ENCODE measurements at places on chromosomes 13 and 19. TPM values are rescaled to one million over a fixed set of nuclear protein-coding genes. Genes with fewer than 3 reads are reported as not detected.

GRCh38 chr19:3880471-3881271, at the start of gene ATCAY:
TSS of gene ATCAY (plus strand) at chr19:3880685. CDS start at chr19:3885768, 5,083 bp downstream.
- DNase-seq = no peak

DNA sequence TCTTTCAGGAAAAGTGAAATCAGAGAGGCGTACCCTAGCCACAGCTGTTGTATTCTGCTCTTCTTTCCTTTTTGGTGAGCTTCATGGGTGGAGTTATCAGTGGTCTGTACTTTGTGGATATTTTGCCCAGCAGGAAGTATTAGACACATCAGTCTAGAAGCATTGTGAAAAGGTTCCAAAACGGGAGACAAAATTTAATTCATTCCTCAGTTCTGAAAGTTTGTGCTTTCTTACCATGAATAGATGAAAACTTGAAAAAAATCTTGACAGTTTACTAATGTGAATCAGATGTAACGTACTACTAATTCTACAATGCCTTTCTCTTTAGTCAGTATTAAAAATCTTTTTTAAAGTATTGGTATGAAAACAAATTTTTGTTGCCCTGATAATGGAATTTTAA, 116.8 kb downstream of the DNAJC3 start:
- no peak for DNase-seq

DNA sequence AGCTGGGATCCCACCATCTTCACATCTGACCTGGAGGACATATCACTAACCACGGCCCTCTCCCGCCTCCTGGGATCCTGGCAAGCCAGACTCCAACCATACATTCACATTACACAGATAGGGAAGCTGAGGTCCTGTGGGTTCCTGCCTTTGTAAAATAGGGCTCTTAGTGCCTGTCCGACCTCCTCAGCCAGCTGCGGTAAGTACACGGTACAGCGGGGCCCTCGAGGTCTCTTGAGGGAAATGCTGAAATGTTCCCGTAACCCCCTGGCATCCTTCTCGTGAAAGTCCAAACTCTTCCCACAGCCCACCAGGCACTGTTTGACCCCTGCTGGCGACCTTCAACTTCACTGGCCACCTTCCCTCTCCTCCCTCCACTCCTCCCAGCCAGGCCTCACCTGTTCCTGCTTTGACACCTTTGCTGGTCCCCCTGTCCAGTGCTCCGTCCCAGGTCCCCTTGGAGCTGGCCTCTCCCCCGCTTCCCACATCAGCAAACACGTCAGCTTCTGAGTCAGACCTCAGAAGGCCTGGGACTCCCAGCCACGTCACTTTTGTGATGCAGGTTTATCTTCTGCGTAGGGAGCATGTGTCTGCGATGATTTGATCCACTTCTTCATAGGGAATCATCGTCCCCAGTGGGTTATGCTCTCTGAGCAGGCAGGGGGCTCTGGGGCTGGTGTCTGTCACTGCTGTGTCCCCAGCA, 8.8 kb upstream of the GNG7 start:
- DNase-seq = no peak

DNA sequence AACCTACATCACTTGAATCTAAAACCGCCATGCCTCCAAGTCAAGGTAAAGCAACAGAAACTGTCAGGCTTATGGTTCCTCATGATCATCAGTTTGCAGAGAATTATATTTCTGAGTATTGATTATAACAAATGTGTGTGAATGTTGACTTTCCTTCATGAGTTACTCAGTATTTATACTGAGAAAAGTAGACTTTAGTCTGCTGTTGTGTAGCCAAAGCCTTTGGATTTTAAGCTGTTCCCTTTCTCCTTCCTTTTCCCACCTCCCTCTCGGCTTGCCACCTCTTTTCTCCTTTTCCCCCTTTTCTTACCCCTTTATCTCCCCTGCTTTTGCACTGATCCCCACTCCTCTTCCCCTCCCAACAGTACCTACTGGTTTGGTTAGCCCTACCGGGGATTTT, 20.7 kb upstream of the GPR18 start:
- DNase-seq = no peak

TSC22D1 gene
- polyA plus RNA-seq = 199 TPM

CD79A gene
- 0.51 TPM for polyA plus RNA-seq

GRCh38 chr13:78022164-78022877, 103.7 kb upstream of the EDNRB start:
- no peak for DNase-seq

- DNase-seq = no peak
These were observed 92.0 kb downstream of the HS6ST3 start for GRCh38 chr13:96181911-96182310.

GRCh38 chr13:42746866-42747265, 34.5 kb upstream of the FAM216B start:
- no peak for DNase-seq

- DNase-seq = no peak
These were observed 8.2 kb upstream of the SIAH3 start for GRCh38 chr13:45859705-45860104.

DACH1 gene
- 38.4 TPM for polyA plus RNA-seq

GRCh38 chr19:40519352-40520322, 52.8 kb downstream of the SPTBN4 start:
- DNase-seq = no peak

CFAP97D2 gene
- 1.1 TPM for polyA plus RNA-seq

SIGLEC11 gene
- polyA plus RNA-seq = 0.52 TPM

TBXA2R gene
- 2.9 TPM for polyA plus RNA-seq

DNA sequence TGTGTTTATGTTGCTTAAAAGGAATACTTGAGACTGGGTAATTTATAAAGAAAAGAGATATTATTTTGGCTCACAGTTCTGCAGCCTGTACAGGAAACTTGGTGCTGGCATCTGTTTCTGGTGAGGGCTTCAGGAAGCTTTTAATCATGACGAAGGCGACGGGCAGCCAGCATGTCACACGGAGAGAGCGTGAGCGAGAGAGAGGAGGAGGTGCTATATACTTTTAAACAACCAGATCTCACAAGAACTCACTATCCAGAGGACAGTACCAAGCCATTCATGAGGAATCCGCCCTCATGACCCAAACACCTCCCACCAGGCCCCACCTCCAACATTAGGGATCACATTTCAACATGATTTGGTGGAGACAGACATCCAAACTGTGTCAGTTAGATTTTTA, 163.4 kb upstream of the TSC22D1 start:
- DNase-seq = no peak

- DNase-seq = no peak
These were observed 3.9 kb downstream of the MBNL2 start for GRCh38 chr13:97226013-97226412.

DNA sequence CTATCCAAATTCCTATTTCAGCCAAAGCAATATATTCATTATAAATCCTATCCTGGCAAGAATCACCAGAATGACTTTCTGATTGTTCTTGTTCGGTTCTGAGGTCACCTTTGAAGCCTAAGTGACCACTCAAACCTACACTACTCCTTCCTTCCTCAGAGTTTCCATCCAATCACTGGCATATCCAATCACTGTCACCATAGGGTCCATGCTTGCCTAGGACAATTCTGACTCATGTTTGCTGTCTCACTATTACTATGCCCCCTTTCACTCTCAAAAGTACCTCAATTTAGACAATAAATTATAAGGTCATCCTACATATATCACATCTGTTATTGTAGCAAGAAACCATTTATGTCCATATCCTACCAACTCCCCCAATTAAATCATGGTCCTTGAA, 58.9 kb downstream of the UBL3 start:
- no peak for DNase-seq

LHB gene
- polyA plus RNA-seq = not detected
